ENCODE measurements at places on chromosomes 4 and X. TPM values are rescaled to one million over a fixed set of nuclear protein-coding genes. Genes with fewer than 3 reads are reported as not detected.

Gene MAGEE2
- not detected for total RNA-seq

Gene BMP15
- total RNA-seq: not detected

Gene MID1IP1
- 20.8 TPM for total RNA-seq

Gene NAP1L5
- total RNA-seq: 3.9 TPM

DNA sequence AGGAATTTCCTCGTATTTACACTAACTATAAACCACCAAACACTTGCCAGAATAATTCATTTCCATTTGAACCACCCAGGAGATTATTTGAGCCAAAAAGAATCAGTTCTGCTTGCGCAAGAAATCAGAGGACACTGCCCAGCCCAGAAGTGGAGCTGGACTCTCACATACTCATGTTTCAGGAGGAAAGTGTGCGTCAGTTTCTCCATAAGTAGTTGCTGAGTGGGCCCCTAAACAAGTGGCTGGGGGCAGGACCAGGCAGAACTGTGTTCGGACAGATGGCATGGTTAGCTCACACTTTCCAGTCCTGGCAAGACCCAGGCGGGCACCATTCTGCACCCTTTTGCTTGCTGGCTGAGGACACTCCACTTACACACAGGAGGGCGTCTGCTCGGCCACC, 38.8 kb downstream of the BTC start:
- DNase-seq: no peak

Measured in IMR-90 (cell line).